ENCODE measurements at places on chromosomes 6 and 20.

DNA sequence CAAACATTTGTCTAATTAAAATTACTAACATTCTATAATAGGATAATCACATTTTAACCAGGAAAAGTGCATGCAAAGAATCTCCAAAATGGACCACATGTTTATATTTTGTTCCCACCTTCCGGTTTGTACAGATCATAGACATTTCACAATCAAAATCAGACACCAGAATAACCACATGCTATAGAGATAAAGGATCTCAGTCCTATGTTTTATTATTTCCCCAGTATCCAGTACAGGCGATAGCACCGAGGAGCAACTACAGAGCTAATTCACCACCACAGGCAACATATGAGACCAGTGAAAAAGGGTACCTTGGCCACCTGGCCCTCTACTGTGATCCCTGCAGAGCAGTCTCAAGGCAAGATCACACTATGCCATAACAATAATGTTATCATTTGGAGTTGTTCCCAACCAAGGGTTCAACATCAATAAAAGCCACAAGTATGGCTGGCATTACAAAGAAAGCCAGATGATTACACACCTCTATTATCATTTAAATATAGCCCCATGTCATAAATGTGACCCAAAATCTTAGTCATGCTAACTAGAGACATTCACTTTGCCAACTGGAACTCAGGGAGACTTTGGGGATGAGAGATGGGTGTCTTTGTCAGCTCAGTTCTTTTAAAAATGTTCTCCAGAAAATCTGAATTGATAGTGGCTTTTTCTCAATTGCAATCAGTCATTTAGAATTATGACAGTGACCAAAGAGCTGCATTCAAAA is 46.7 kb downstream of the RALGAPA2 start:
- DNase-seq = no peak

DNA sequence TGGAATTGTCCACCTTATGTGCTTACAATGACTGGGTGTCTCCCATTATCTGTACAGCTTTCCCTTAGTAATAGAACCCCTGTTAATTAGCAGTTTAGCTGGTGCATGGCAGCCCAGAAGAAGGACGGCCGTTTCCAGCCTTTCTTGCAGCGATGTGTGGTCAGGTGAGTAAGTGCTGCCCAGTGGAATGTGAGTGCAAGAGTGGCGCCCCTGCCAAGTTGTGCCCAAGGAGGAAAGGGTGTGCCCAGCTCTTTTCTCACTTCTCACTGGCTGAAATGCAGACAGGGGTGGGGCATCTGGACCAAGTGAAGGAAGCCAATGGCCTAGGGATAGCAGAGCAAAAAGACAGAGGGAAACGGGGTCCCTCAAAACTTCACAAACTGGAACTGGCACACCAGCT is 296.8 kb downstream of the PREX1 start:
- no peak for DNase-seq

- DNase-seq = no peak
Observed at GRCh38 chr6:49564552-49564951, 14.1 kb downstream of the C6orf141 start.

- no peak for DNase-seq
Observed at GRCh38 chr6:142478117-142478516, 176.3 kb downstream of the ADGRG6 start.

DNA sequence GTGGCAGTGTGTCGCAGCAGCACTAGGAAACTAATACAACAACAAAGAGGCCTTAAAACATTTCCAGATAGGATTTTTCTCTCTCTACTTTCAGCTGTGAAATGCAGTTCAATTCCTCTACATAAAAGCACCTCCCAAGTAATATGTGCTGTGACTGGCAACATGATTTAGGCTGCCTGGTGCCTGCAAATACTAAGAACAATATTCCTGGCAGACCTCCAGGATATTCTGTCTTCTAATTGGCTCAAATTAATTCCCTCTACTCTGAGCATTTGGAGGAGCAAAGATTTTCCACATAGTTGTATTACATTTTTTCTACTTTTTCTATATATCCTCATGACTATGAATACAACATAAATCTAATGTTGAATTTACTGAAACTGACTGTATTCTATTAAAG is 33.2 kb downstream of the SCGN start:
- no peak for DNase-seq

- DNase-seq = no peak
Observed at GRCh38 chr20:22207280-22207679, 377.1 kb downstream of the FOXA2 start.

DNA sequence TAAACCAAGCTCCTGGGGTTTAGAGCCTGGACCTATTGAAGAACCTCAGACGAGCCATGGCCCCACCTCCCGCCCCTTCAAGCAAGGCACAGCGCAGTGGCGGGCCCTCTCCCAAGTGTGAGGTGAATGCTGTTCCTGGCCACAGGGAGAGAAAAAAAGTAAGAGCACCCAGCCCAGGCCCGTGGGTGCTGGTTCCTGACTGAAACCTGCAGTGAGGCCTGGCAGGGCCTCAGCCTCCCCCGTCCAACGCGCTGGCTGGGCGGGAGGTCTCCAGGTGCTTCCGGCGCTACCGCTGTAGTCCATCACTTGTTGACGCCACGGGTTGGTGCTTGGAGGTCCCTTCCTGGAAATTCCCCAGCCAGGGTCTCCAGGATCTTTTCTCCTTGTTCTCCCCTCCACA is 5.5 kb upstream of the FAM83C start:
- DNase-seq = no peak

All from activated gamma-delta T cell (primary cell).